ENCODE measurements at places on chromosomes 6 and 20.

- no peak for DNase-seq
Measured at GRCh38 chr6:32424589-32425300, 14.9 kb upstream of the HLA-DRA start.

DNA sequence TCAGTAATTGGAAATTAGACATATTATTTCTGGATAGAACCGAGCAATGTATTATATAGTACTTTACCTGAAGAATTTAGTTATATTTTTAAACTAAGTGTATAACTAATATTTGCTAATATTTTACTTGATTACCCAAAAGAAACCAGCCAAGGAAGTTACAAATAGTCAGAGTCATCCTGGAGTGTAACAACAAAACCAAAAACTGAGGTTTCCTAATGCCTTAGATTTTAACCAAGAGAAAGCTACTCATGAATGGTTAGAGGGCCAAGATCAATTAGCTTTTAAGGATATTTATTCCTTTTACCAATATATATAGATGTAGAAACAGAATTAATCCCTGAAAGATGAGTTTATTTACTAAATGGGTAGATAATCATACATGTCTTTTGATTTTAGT is 26.0 kb downstream of the TAB2 start:
- no peak for DNase-seq

- no peak for DNase-seq
Measured at GRCh38 chr6:49454787-49455709, 8.0 kb downstream of the MMUT start.

GRCh38 chr20:12570371-12570770 is 438.4 kb upstream of the SPTLC3 start:
- DNase-seq = no peak

- DNase-seq = peak; percentile 50
Measured at GRCh38 chr6:37691904-37692806, 5.5 kb downstream of the MDGA1 start.

DNA sequence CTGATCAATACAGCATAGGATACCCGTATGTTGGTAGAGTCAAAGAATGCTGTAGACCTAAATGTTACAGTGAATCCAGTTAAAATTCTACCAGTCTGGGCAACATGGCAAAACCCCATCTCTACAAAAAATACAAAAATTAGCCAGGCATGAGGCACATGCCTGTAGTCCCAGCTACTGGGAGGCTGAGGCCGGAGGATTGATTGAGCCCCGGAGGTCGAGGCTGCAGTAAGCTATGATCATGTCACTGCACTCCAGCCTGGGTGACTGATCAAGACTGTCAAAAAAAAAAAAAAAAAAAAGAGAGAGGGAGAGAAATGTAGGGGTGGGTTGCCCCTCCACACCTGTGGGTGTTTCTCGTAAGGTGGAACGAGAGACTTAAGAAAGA is 167.5 kb downstream of the SLC16A10 start:
- DNase-seq = no peak

- no peak for DNase-seq
Measured at GRCh38 chr6:782141-782540, 89.2 kb upstream of the EXOC2 start.

- DNase-seq = no peak
Measured at GRCh38 chr6:54846857-54847674, 495 bp downstream of the FAM83B start.

GRCh38 chr6:111623046-111623718 is 17.5 kb upstream of the TRAF3IP2 start:
- no peak for DNase-seq

- no peak for DNase-seq
Measured at GRCh38 chr6:168116975-168117899, 38.2 kb upstream of the FRMD1 start.

DNA sequence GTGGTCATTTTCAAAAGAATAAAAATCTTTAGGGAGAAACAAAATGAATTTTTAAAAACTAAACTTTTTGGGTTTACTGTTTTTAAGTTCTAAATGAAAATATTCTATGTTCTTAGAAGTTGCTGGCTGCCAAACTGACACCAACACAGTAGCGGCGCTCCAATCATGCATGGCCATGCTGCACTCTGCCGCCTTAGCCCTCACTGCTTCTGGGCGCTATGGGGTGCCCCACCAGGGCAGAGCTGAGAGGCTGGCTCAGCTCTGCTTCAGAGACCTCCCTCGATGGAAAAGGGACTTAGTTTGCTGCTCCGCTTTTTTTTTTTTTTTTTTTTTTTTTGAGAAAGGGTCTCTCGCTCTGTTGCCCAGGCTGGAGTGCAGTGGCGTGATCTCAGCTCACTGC is 20.9 kb downstream of the EZR start:
- no peak for DNase-seq

GRCh38 chr6:33710296-33711121 is 991 bp downstream of the UQCC2 start:
- DNase-seq = no peak

DNA sequence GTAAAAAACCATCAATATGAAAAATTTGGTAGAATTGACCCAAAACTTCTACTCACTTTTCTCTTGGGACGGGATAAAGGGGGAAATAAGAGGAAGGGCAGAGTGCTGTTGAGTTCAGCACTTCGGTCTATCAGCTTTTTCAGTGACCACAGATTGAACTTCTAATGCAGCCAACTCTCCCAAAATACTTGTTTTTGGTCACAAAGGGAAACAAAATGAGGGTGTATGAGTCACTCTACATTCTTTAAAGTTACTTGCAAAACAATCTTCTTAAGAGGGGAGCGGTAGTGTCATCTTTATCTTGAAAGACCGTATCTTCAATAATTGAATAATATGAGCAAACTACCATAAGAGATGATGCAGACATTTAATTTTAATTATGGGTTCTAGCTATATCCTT is 661.3 kb downstream of the CD109 start:
- no peak for DNase-seq

- DNase-seq = peak; percentile 86
Measured at GRCh38 chr20:11917663-11918062, at the start of gene BTBD3. Gene BTBD3 (plus strand): TSS chr20:11917893. CDS start chr20:11918276, 383 bp downstream.

GRCh38 chr6:123526128-123526527 is 110.6 kb downstream of the TRDN start:
- no peak for DNase-seq

DNA sequence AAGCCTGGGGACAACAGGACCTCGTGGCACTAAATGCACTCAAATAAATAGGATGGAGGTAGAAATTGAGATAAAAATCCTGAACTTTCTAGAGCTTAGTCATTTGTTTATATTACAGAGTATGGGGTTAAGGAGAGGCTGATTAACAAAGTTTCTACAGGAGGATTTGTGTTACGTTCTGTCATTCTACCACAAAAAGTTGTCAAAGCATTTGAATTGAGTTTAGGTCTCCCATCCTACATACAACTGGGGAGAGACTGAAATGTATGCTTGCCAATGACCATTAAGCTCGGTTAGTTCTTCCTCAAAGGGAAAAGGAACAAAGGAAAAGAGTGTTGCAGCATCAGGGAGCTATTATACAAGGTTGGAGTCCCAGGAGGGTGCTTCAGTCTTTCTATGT is 597.9 kb downstream of the COL12A1 start:
- peak; percentile 34 for DNase-seq

GRCh38 chr6:37005061-37005810 is at the start of gene FGD2:
Gene FGD2 (plus strand): TSS chr6:37005655. CDS start chr6:37005818, 163 bp downstream.
- no peak for DNase-seq
